ENCODE measurements at places on chromosomes 1 and 21.

GRCh38 chr21:45200031-45200430 lies 87.7 kb downstream of the POFUT2 start:
- DNase-seq = no peak

GRCh38 chr1:71610476-71610875 lies 529.6 kb upstream of the ZRANB2 start:
- no peak for DNase-seq

DNA sequence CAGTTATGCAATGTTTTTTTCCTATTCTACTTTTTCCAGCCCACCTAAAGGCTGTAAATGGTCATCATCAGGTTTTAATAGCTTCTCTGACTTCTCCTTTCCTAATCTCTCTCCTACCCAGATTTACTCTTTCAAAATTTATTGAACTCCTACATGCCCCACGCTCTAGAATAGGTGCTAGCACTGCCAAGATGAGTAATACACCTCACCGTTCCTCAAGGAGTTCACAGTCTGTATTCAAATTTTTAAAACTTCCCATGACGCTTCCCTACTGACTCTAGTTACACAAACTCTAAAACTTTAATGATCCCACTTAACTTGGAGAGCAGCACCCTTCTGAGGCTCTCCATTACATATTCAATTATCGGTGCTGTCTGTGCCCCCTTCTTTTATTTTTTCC lies 51.6 kb downstream of the ALG14 start:
- DNase-seq = no peak

DNA sequence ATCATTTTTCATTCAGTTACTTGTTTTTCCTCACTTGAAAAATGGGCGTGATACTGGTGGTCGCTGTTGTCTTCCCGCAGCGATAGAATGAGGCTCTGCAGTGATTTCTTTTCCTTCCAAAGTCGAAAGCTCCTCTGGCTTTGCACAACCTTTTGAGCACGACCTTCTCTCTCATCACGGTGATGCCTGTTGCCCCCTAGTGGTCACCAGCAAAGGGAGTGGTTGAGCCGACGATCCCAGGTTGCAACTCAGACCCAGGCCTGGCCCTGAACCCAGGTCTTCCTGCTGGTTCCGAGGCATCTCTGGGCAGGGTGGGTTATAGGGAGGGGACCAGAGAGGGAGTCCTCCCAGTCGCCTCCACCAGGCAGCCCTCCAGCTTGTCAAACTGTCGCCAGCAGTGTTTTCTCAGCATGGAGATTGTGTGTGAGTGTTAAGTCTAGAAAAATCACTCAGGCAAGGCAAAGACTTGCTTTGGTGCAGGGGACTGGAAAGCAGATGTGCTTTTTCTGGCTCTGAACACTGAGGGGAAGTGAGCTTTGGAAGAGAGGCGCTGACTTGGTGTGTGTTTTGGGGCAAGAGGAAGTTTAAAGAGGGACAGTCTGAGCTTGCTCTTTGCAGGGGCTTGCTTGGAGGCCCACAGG lies 285.3 kb downstream of the CAMTA1 start:
- DNase-seq = peak; percentile 80

- DNase-seq = no peak
Observed at GRCh38 chr1:32770221-32770731, 46.9 kb downstream of the YARS1 start.

DNA sequence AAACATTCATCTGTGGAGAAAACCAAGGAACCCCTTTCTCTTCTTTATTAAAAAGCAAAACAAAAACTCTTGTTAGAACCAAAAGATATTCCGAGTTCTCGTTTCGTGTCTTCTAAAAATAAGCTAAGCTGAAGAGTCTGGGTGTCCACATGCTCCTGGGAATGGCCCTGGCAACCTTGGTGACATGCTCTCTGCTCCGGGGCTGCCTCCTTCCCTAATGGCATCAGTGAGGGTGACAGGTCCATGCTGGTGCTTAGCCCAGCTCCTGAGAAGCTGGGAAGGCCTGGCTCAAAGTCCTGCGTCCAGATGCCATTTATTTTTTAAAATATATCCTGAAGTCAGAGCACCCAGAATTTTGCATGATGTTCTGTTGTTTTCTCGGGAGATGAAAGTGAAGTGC lies 24.6 kb upstream of the TRAPPC10 start:
- no peak for DNase-seq

- DNase-seq = no peak
Observed at GRCh38 chr1:85359874-85360721, 83.7 kb upstream of the BCL10 start.

DNA sequence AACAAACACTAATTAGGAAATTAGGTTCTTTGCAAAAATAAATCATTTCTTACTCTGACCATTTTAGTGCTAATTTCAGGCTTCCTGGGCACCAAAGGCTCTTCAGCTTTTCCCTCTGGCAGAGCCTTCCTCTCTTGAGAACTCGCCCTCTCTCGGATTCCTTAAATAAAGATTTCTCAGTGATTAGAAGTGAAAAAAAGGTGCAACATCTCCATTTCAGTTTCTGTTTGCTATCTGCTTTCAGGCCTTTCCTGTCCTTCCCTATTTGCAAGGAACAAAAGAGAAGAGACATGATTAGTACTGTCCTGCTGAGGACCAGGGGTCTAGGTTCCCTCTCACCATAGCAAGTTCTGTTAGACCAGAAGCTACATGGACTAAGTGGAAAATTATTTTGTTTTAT lies 27.8 kb upstream of the CACYBP start:
- DNase-seq = no peak

DNA sequence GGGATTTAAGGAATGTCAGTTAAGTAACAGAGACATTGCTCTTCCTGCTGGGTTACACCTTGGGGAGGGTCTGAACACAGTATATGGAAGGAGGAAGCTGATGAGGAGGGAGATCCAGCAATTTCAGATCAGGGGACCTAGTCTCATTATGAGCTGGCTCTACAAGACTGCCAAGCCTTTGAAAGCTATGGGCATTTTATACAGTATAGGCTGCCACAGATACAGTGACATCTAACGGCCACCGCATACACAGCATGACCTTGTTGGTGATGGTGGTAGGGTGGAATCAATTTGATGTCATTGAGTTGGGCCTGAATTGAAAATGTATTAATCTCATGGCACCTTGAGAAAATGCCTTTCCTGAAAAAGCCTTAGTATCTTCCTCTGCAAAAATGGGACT lies 22.6 kb upstream of the ZP4 start:
- DNase-seq = no peak

DNA sequence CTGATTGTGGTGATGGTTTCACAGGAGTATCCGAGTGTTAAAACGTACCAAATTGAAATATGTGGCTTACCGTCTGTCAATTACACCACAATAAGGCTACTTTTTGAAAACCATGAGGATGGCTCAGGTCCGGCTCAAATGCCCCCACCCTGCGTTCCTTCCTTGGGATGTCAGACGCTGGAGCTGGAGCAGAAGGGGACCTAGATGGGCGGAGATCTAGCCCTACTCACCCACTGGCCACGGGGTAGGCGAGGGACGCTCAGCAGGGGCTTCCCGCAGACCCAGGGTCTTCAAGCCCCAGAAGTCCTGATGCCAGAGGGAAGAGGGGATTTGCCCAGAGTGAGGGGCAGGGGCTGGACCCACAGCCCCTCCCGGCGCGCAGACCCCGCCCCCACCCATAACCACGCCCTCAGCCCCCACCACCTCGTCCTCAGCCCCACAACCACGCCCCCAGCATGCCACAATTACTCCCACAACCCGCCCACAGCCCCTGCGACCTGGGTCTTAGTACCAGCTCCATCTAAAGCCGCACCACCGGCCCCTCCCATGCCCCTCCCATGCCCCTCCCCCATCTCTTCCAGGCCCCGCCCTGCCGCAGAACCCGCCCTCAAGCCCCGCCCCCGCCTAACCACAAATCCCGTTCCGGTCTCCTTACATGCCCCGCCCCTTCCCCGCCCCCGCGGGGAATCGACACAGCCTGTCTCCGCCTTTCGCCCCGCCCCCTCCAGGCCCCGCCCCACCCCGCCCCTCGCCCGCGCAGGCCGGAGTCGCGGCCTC lies at the start of gene LRRC3:
Gene LRRC3 (plus strand): TSS at position 764 of the 777 bp plus-strand sequence. CDS start 1,135 bp downstream, outside the sequence.
- DNase-seq = peak; percentile 90

GRCh38 chr21:33864150-33864549 lies 51.5 kb downstream of the ATP5PO start:
- DNase-seq = no peak

- no peak for DNase-seq
Observed at GRCh38 chr1:25912076-25912831, 6.0 kb upstream of the STMN1 start.

GRCh38 chr1:64231153-64231552 lies 27.7 kb downstream of the UBE2U start:
- DNase-seq = no peak

- DNase-seq = no peak
Observed at GRCh38 chr1:12125422-12126355, 41.1 kb upstream of the TNFRSF1B start.

GRCh38 chr1:174913225-174913903 lies 86.4 kb upstream of the CACYBP start:
- no peak for DNase-seq

DNA sequence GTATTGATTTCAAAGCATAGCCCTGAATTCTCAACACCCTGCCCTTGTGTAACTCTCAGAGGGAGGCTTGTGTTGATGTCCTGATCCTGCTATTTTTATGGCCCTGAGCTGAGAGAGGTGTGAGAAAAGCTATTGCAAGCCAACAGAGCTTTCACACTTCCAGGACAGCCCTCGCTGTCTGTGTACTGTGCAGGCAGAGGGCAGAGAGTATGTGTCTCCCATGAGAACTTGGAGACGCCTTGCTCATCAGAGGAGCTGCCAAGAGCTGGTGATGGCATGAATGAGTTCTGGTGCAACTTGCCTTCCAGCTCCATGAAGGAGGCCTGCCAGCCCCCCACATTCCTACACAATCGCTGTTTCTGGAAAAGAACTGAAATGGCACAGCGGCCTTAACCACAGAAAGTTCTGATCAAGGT lies 144.1 kb upstream of the AJAP1 start:
- no peak for DNase-seq

- no peak for DNase-seq
Observed at GRCh38 chr1:235887676-235888075, 21.0 kb upstream of the LYST start.

DNA sequence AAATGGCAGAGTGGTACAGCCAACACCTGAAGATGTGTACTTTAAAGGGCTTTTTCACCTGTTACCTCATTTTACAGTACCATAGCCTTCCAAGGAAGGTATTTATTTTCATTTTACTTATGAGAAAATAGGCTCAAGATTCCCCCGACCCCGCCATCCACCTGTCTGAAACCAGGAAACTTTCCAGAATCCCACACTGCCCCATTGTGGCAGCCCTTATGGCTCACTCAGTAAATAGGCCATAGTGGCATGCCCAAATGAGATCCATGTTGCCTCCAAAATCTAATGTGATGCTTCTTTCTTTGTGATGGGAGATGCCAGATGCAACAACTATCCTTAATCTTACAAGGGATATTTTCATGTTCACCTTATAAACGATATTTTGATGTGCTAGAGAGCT lies 97.8 kb downstream of the EBNA1BP2 start:
- no peak for DNase-seq

- no peak for DNase-seq
Observed at GRCh38 chr1:212286556-212287131, 1.4 kb downstream of the PPP2R5A start.

- DNase-seq = no peak
Observed at GRCh38 chr1:57254022-57254421, 169.8 kb downstream of the DAB1 start.

DNA sequence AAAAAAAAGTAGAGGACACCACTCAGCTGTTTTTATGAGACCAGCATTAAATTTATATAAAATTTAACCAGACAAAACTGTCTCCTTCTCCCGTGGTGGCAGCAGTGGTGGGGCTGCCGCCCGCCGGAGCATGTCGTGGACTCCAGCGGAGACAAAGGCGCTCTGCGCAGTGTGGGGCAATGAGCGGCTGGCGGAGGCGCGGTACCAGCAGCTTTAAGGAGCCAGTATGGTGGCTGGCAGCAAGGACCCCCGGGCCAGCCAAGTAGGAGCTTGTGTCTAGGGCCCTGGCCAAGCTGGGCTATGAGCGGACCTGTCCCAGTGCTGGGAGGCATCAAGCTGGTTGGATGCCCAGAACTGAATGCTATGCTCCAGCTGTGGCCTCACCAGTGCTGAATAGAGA lies 2102.9 kb downstream of the NCAM2 start:
- no peak for DNase-seq

- no peak for DNase-seq
Observed at GRCh38 chr1:201221201-201221846, 30.7 kb downstream of the IGFN1 start.

GRCh38 chr1:28538286-28538685 lies 14.6 kb upstream of the TRNAU1AP start:
- no peak for DNase-seq
